ENCODE measurements at places on chromosomes 7 and 10.

DNA sequence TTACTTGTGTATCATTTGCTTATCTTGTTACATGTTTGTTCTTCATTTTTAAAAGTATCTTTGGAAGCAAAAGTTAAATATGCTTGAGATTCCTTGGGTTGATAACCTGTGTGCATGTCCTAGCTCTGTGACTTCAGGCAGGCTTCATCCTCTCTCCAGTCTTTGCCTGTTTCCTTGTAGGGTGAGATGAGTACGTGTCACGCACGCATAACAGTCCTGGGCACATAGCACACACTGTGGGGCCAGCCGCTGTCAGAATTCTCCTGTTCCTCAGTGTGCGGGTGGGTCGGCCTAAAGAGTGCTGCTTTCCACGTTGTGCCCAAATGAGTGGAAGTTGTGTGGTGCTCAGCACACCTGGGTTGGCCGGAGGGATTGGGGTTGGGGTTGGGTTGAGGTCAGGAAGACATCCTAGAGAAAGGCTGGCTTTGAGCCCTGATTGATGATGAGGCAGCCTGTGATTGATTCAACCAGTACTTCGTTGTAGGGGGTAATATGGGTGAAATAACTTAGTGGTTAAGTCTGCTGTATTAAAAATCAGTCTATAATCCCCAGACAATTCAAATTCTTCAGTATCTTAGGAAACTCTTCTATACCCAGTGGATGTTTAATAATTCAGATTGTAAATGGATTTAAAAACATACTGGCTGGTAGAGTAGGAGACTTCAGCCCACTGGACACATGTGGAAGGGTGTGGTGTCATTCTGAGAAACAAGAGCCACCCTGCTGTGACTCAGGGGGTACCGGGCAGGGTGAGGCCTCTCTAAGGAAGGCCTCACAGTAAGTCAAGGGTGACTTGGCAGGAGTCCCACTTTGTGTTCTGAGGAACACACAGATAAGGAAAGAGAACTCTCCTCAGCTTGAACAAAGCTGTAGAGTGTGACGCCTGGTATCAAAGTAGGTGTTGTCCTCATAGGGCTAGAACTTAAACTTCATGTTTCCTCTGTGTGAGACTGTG, 54.8 kb downstream of the DAGLB start:
- DNase-seq = peak; percentile 60

DNA sequence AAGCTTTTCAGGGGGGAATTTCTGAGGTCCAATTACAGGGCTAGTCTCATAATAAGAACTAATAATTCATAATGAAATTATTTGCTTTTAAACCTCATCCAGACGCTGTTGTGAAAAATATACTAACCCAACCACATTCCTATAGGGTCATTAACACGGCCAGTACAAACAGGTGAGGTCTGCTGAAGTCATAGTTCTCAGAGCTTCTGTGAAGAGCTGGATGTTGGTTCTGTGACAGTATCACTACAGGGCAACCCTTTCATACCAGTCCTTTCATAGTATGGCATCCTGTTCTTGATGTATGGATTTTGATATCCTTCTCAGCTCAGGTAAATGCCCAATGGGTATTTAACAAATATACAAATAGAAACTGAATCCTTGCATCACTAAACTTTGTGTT, 62.3 kb upstream of the FAM133B start:
- DNase-seq = no peak

GRCh38 chr7:23284871-23285270, 14.3 kb upstream of the MALSU1 start:
- DNase-seq = no peak

- peak; percentile 65 for DNase-seq
Observed at GRCh38 chr10:132520177-132520811, 17.3 kb upstream of the INPP5A start.

GRCh38 chr7:51101111-51101757, 215.4 kb downstream of the COBL start:
- no peak for DNase-seq

GRCh38 chr10:79547973-79548372, 12.2 kb downstream of the SFTPA2 start:
- DNase-seq = no peak

DNA sequence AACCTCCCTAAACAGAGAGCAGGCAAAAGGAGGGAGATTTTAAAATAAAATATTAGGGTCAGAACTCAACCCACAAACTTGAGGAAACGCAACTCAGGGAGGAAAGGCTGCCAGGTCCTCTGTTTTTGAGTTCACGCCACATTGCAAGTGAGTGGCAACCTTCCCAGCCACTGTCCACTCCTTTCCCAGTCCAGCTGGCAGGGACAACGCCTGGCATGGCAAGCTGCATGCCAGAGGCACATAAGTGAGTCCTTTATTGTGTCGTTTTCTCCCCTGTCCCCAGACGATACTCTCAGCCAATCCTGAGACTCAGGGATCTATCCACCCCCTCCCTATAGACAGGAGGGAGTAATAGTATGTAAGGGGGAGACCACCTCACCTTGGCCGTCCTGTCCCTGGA, 22.4 kb downstream of the FBXW4 start:
- no peak for DNase-seq

GRCh38 chr10:18689498-18689897, 30.3 kb downstream of the ARL5B start:
- DNase-seq = peak; percentile 10

DNA sequence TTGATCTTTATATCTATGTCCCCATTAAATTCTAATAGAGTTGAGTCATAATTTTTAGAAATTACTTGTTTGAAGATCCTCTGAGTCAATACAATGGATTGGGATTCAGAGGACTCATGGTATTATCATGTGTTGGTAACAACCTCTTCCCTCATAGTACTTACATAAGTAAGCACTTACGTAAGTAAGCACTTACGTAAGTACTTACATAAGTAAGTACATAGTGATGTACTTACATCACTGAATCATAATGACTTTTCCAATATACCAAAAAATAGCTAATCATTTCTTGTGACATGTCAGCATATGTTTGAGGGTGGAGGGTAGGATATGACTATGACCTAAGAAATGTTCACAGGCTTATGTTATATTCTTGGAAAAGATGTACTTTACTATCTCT, 740.5 kb downstream of the SORCS1 start:
- peak; percentile 67 for DNase-seq

GRCh38 chr7:114785496-114785895, 136.4 kb upstream of the MDFIC start:
- no peak for DNase-seq

DNA sequence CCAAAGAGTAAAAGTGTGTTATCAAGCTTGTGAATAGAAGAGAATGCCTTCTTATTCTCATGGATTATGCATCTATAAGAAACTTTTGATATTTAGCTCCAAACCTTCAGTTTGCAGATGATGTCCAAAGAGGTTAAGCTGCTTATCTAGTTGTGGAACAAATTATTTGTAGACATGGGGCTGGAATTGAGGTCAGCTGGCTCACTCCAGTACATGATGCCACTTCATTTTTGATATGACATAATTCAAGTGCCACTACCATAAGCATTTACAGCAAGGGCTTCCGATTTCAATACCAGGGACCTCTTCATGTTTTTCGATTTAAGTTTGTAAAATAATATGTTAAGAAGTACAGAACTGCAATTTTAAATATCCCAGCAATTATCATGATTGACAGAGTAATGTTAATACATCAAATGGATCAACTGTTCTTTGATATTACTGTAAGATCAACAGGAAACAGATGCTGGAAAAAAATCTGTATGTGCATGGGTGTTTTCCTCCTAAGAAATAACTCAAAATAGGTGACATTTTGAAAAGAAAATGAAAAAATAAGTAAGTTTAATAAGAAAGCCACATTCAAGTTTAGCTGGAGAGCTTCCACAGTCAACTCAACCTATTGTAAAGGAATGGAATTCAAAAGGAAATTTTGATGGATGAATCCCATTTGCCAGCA, 12.7 kb downstream of the FAM3C start:
- no peak for DNase-seq

GRCh38 chr10:21424459-21424861, 101.0 kb downstream of the SKIDA1 start:
- no peak for DNase-seq

- no peak for DNase-seq
Observed at GRCh38 chr10:88933564-88933963, 19.0 kb downstream of the ACTA2 start.

- DNase-seq = no peak
Observed at GRCh38 chr10:103111918-103112877, 80.9 kb downstream of the NT5C2 start.

DNA sequence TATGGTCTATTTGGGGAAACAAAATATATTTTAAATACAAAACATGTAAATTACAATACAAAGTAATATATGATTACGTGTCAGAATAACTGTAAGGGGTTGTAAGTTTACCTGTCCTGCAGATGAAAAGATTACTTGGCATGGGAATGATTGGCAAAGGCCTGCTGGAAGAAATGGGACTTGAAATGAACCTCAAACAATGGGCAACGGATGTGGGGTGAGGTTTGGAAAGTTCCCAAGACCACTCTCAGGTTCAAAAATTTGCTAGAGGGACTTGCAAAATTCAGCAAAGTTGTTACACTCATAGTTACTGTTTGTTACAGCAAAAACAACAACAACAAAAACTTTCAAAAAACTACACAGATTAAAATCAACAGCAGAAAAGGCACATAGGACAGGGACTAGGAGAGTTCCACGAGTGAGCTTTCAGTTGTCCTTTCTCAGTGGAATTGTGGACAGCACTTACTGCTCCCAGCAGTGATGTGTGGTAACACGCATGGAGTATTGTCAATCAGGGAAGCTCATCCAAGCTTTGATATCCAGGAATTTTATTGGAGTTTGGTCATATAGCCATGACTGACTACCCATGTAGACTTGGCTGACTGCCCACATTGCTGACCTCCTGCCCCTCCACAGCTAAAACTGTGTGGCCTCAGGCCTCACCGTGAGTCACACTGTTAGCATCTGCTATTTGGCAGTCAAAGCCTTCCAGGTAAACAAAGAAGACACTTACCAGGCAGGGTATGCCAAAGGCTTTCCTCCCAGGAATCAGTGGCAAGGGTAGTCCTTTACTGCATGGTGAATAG, 43.8 kb downstream of the EXOC6 start:
- DNase-seq = peak; percentile 47

GRCh38 chr7:100572949-100573675, 588 bp downstream of the SAP25 start:
- DNase-seq = no peak

- DNase-seq = no peak
Observed at GRCh38 chr10:5619362-5620211, 46.8 kb downstream of the ASB13 start.

GRCh38 chr10:70714245-70714644, 41.9 kb downstream of the ADAMTS14 start:
- DNase-seq = no peak

DNA sequence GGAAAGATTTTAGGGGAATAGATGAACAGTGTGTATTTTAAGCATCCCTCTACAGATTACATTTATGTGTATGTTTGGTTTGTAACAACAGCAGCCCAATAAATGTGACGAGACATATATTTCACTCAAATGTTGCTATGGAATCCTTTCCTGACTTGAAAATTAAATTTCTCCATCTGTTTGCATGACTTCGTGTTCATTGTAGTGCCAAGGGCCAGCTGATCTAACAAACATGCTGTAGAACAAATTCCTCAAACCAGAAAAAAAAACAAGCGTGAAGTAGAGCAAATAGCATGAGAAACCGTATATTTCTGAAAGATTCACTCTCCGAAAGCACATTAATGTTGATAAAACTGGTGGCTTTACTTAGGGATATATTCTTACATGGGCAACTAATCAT, 87.8 kb downstream of the NRCAM start:
- no peak for DNase-seq

GRCh38 chr10:80532571-80532970, 5.1 kb upstream of the SH2D4B start:
- no peak for DNase-seq

GRCh38 chr7:75796420-75796819, 17.2 kb downstream of the CCL24 start:
- no peak for DNase-seq

DNA sequence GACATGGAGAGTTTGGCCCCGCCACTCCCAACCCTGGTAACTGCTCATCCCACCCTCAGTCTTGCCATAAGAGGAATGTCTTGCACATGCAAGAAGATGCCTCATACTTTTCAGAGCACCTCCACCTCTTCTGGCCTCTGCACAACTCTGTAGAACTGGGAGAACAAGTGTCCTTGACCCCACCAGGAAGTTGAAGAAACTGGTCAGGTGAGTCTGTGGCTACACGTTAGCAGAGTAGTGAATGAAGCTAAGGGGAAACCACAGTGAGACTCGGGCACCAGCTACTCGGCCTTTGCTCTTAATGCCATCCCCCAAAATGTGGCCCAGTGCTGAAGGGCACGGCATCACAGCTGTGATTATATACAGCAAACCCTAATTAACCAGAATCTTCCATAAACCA, 110.1 kb downstream of the ARID5B start:
- DNase-seq = no peak

GRCh38 chr7:15669443-15670090, 16.9 kb downstream of the MEOX2 start:
- no peak for DNase-seq

All from AG09319 (cell line).